Peyer's patch (tissue), 4 donors: ENCODE measurements at places on chromosomes 4 and X. TPM values are rescaled to one million over a fixed set of nuclear protein-coding genes. Genes with fewer than 3 reads are reported as not detected.
A peak's percentile ranks its signal among the peaks of the same experiment; 100 is the strongest.

- H3K36me3 ChIP-seq: no peaks in the 10 kb centered on the region
- no peak overlapping the region for H3K27ac ChIP-seq
- no peak overlapping the region for H3K4me3 ChIP-seq
- no peaks in the 10 kb centered on the region for H3K4me1 ChIP-seq
- H3K27me3 ChIP-seq: no peaks in the 10 kb centered on the region
Measured at GRCh38 chr4:15159477-15160019, 157.3 kb downstream of the CPEB2 start.

- H3K4me3 ChIP-seq: no peak overlapping the region
- DNase-seq: no peak
- H3K36me3 ChIP-seq: no peaks in the 10 kb centered on the region
- H3K27me3 ChIP-seq: no peaks in the 10 kb centered on the region
- H3K27ac ChIP-seq: no peak overlapping the region
- no peaks in the 10 kb centered on the region for H3K4me1 ChIP-seq
Measured at GRCh38 chr4:127211650-127212560, 420.9 kb upstream of the INTU start.

DNA sequence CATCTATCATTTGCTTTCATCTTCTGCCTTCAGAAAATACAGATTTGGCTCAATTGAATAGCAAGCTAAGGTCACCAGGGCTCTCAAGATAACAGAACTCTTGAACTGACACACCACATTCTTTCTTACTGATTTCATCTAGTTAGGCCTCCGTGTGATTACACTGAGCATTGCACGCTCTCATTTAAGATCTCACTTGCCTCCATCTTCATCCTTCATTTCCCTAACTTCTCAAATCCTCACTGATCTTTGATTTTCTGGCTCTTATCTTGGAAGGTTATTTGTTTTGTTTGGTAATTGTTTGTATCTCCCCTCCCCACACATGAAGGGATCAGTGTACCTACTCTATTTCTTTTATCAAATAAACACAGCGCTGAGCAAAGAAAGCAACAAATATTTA, 47.7 kb downstream of the MANBA start:
- H3K36me3 ChIP-seq: no peaks in the 10 kb centered on the region
- no peak overlapping the region for H3K27ac ChIP-seq
- H3K4me3 ChIP-seq: no peak overlapping the region
- H3K27me3 ChIP-seq: no peaks in the 10 kb centered on the region
- no peak for DNase-seq
- H3K4me1 ChIP-seq: no peaks in the 10 kb centered on the region

Gene FAM184B
- total RNA-seq: not detected

Gene MND1
- total RNA-seq: 3.5 TPM

Gene PAGE4
- not detected for total RNA-seq

DNA sequence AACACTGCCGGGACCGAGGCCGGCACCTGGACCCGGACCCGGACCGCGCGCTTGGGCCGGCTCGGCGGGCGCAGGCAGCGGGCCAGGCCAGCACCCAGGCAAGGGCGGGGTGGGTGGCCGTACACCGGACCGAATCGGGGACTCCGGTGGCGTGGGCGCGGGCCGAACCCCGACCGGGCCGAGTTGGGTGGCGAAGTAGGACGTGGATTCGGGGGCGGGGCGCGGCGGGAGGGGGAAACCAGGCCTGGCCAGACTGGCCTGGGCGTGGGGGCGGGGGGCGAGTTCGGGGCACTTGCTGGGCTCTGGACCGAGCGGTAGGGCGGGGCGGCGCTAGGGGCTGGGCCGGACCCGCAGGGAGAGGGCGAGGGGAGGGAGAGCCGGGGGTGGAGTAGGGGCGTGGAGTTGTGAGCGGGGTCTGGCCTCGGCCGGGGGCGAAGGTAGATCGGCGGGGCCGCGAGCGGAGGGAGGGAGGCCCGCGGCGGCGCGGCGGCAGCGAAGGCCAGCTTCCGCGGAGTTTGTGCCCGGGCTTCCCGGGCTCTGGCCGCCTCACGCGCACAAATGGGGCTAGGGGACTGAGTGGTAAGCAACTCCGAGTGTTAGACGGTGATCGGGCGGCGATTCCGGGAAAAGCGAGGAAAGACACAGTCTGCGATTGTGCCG, 1.8 kb upstream of the BCORL1 start:
- no peaks in the 10 kb centered on the region for H3K36me3 ChIP-seq
- no peak overlapping the region for H3K4me3 ChIP-seq
- DNase-seq: peak; percentile 22
- H3K27me3 ChIP-seq: no peaks in the 10 kb centered on the region

Gene STATH
- not detected for total RNA-seq

- no peaks in the 10 kb centered on the region for H3K36me3 ChIP-seq
- no peaks in the 10 kb centered on the region for H3K4me1 ChIP-seq
- no peak overlapping the region for H3K27ac ChIP-seq
Measured at GRCh38 chrX:147850875-147851274, 60.8 kb upstream of the FMR1 start.

GRCh38 chrX:55144697-55145096, 55.9 kb downstream of the PAGE2 start:
- no peaks in the 10 kb centered on the region for H3K36me3 ChIP-seq
- no peaks in the 10 kb centered on the region for H3K4me1 ChIP-seq

DNA sequence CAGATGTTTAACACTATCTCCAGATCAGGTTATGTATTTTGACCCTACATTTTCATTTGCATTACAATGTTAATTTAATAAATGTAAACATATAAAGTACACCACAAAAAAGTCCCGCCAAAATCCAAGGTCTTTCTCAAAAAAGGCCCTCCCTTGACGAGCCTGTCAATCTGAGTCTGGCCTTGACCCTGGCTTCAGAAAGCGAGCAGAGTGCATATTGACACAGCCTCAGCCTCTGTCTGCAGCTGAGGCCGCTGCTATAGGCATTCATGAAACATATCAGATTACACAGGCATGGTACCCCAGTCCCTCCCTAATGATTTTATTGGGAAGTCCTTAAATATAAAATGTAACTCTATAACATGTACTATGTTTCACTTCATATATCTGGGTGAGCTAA, 6.2 kb downstream of the MBNL3 start:
- DNase-seq: no peak
- H3K36me3 ChIP-seq: no peaks in the 10 kb centered on the region
- H3K4me3 ChIP-seq: no peak overlapping the region

DNA sequence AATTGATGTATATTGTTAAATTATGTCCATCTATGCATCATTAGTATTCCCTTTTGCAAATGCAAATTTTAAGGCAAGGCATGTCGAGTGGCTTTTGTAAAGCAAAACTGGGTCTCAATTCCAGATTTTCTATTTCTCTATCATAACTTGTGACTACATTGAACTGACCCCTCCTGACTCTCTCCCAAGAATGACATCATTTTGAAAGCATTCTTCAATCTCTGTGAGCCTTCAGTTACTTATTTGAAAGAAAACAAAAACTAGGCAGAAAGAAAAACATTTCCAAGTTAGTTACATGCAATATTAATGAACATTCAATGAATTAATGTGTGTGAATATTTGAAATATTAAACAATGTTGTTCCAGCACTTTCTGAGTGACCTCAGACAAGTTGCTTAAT, 314.3 kb upstream of the CLNK start:
- H3K27me3 ChIP-seq: no peaks in the 10 kb centered on the region
- H3K4me1 ChIP-seq: no peaks in the 10 kb centered on the region
- no peaks in the 10 kb centered on the region for H3K36me3 ChIP-seq
- H3K4me3 ChIP-seq: no peak overlapping the region
- no peak for DNase-seq

Gene NHS
- 0.88 TPM for total RNA-seq

GRCh38 chr4:79576429-79576753, 168.4 kb upstream of the GK2 start:
- DNase-seq: no peak
- H3K27ac ChIP-seq: no peak overlapping the region
- H3K27me3 ChIP-seq: no peaks in the 10 kb centered on the region
- H3K4me1 ChIP-seq: peaks cover 5% of the 10 kb centered on the region
- no peaks in the 10 kb centered on the region for H3K36me3 ChIP-seq

DNA sequence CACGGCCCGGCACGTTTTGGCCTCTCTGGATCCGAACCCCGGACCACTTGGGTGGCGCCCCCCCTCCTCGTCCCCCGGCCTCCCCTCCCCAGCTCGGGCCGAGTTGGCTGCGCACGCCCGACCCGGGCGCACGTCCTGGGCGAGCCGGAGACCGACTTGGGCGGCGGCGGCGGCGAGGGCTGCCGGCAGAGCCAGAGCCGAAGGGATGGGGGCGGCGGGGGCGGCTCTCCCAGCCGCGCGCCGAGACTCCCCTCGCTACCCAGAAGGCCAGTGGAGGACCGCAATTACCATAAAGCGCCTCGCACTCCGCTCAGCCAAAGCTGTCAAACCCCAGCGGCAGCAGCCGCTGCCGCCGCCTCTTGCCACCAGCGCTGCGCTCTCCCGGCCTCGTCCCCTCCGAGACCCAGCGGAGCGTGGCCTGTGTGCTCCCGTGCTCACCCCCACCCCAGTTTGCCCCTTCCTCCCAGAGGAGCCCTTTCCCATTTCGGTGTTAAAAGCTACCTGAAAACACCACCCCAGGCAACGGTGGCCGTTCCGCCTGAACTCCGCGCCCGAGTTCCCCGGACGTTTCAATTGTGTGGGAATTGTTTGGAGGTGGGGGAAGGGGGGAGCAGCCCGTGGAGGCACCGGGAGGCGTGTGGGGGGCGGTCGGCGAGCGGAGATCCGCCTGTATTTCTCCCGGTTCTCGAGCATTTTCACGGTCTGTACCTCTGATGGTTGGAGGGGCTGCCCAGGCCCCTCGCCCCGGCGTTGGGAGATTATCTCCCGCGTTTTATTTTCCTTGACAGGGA, 701 bp upstream of the BCOR start:
- no peaks in the 10 kb centered on the region for H3K36me3 ChIP-seq
- DNase-seq: peak; percentile 75
- peak overlapping the region; percentile 98 for H3K27ac ChIP-seq
- H3K4me1 ChIP-seq: peaks cover 13% of the 10 kb centered on the region

DNA sequence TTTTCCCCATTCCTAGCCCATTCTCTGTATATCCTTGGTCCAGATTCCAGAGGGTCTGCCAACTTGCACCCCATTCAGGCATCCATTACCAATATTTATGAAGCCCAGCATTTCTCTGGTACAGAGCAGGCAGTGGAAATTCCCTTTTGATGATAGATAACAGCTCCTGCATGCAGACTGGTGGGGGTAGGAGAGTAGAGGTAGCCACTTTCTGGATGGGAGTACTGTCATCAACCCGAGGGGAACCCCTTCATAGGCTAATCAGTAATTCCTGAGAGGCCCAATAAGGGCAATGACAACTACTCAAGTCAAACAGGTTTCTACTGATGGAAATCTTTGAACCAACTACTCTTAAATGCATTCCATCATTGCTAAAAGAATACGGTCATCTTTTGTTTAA, 63.7 kb downstream of the COL25A1 start:
- H3K36me3 ChIP-seq: no peaks in the 10 kb centered on the region
- DNase-seq: no peak
- H3K27me3 ChIP-seq: no peaks in the 10 kb centered on the region
- no peaks in the 10 kb centered on the region for H3K4me1 ChIP-seq

DNA sequence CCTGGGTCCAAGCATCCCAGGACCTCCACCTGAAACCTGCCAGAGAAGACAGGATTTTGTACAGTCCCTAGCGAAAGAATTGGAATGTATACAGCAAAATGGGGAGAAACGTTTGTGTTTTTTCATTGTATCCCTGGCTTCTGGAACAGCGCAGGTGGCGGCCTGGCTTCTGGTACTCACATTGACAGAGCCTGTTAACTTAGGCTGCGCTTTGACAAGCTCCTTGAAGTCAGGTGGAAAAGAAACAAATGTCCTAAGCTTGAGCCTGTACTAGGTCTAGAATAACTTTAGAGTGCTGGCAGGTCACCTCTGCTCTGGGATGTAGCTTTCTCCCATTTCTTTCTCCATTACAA, 343.7 kb upstream of the KLF3 start:
- H3K27me3 ChIP-seq: no peaks in the 10 kb centered on the region
- no peaks in the 10 kb centered on the region for H3K36me3 ChIP-seq
- no peak for DNase-seq
- no peaks in the 10 kb centered on the region for H3K4me1 ChIP-seq
- no peak overlapping the region for H3K4me3 ChIP-seq

DNA sequence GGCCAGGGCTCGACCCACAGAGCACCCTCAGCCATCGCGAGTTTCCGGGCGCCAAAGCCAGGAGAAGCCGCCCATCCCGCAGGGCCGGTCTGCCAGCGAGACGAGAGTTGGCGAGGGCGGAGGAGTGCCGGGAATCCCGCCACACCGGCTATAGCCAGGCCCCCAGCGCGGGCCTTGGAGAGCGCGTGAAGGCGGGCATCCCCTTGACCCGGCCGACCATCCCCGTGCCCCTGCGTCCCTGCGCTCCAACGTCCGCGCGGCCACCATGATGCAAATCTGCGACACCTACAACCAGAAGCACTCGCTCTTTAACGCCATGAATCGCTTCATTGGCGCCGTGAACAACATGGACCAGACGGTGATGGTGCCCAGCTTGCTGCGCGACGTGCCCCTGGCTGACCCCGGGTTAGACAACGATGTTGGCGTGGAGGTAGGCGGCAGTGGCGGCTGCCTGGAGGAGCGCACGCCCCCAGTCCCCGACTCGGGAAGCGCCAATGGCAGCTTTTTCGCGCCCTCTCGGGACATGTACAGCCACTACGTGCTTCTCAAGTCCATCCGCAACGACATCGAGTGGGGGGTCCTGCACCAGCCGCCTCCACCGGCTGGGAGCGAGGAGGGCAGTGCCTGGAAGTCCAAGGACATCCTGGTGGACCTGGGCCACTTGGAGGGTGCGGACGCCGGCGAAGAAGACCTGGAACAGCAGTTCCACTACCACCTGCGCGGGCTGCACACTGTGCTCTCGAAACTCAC, 3.6 kb downstream of the MID1IP1 start:
- DNase-seq: peak; percentile 67
- no peaks in the 10 kb centered on the region for H3K4me1 ChIP-seq
- H3K27me3 ChIP-seq: no peaks in the 10 kb centered on the region
- H3K36me3 ChIP-seq: no peaks in the 10 kb centered on the region

- no peak overlapping the region for H3K4me3 ChIP-seq
- DNase-seq: no peak
- H3K27ac ChIP-seq: no peak overlapping the region
Measured at GRCh38 chr4:154634058-154634457, 21.6 kb upstream of the FGG start.
